M059J (cell line): ENCODE measurements at places on chromosomes 11 and 22. TPM values are rescaled to one million over a fixed set of nuclear protein-coding genes. Genes with fewer than 3 reads are reported as not detected.

Gene KCNQ1
- total RNA-seq: not detected in 2 replicates

DNA sequence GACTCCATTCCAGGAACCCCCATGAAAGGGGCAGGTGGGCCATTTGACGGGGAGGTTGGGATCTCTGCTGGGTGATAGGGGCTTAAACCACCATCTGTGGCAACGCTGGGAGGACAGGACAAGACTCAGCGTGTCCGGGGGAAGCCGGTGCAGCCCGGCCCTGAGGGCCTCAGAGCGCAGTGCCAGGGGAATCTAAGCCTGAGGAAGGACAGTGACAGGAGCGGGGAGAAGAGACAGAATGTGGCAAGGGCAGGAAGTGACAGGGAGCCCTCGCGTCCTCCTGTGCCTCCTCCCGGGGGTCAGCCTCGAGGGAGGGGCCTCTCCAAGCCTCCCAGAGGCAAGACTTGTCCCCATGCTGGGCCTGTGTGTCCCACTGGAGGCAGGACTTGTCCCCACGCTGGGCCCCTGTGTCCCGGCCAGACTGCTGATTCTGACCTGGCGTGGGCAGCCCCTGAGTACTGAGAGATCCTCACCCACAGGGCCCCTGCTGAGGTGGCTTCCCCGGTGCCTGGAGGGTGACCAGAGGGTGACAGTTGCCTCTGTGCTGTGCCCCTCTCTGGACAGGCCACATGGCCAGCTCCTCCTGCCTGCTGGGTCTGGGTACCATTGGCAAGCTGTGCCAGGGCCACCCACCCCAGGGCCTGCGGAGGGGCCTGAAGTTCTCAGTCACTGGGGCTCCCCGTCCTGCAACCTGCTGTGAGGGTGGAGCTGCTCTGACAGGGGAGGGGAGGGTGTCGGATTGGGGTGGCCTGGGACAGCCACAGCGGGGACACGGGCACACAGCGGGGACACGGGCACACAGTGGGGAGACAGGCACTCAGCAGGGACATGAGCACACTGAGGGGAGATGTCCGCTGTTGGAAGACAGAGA, 676.2 kb downstream of the BRD1 start:
- no peak for DNase-seq

DNA sequence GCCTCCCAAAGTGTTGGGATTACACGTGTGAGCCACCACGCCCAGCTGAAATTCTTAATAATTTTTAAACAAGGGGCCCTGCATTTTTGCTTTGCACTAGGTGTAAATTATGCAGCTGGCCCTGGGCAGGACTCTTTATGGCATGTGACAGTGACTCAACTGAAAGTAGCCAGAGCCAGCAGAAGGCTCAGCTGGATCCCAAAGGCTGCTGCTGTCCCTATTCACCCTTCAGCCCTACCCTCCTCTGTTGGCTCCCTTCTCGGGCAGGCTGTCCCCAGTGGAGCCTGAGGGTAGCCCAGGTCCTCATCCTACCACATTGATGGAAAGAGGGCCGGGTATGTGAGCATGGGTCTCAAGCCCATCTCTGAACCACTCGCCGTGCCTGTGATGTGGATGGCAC, 45.6 kb downstream of the CD82 start:
- peak; percentile 35 for DNase-seq

Gene ZNF280B
- total RNA-seq: 3.1 and 3.7 TPM in 2 replicates

- no peak for DNase-seq
Measured at GRCh38 chr11:60124802-60125432, 36.5 kb downstream of the MS4A2 start.

Gene RFPL3
- total RNA-seq: not detected in 2 replicates

Gene GPHA2
- not detected in 2 replicates for total RNA-seq

Gene SLC5A1
- not detected in 2 replicates for total RNA-seq

- no peak for DNase-seq
Measured at GRCh38 chr11:19966441-19966840, 193.8 kb downstream of the DBX1 start.

Gene TBX1
- 0.10 TPM in 1 of 2 replicates, not detected in the other for total RNA-seq

Gene GGTLC2
- total RNA-seq: not detected in 2 replicates

- no peak for DNase-seq
Measured at GRCh38 chr11:1336836-1337646, 27.6 kb upstream of the TOLLIP start.

- peak; percentile 71 for DNase-seq
Measured at GRCh38 chr11:99865951-99866350, 821.1 kb upstream of the ARHGAP42 start.

DNA sequence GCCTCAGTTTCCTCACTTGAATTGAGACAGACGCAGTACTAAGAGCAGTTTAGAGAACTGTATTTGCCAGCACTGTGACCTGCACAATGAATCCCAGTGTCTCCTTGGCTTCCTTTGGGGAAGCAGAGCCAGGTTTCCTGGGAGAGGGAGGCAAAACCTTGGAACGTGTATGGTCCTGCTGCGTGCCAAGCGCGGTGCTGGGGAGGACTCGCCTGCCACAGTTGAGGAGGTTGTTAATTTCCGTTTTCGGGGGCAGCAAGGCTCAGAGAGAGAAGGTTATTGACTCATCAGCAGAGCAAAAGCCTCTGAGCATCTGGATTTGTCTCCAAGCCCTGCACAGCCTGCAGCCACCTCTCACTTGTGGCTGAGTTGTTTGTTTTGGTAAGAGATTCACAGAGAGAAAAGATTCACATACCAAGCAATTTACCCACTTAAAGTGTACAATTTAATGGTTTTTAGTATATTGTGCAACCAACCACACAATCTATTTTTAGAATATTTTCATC, 10.8 kb downstream of the SYT12 start:
- peak; percentile 98 for DNase-seq

GRCh38 chr11:121670805-121671282, 218.1 kb upstream of the SORL1-AS1 start:
- DNase-seq: peak; percentile 55

DNA sequence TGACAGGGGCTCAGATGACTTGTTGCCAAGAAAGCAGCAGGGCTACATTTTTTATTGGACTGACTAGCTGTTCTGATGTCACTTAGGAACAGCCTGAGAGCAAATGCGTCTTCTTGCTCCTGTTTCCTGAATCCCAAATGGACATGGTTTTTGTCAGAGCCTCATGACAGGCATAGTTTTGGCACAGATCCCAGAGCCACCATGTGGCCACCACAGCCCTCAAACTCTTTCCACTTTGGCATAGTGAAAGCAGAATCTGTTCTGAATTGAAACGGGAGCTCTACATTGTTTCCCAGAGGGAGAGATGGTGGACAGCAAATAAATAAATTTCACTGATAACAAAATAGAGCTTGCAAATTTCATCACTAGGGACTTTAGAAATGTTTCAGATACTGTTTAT, 222.2 kb downstream of the C11orf87 start:
- peak; percentile 48 for DNase-seq

DNA sequence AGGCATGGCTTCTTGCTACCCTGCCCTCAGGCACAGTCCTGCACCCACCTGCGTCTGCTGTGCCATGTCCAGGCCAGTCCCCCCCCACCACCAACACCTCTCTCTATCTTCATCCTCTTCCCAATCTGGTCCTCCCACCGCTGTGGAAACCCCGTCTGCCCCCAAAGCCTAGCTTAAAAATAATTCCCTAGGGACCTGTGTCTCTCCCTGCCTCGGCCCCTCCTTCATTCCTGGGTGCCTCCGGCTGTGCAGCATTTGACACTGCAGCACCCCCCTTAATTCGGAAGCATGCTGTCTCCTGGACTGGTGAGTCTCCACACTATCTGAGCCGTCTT, 2.5 kb upstream of the ASCL2 start:
- DNase-seq: no peak

DNA sequence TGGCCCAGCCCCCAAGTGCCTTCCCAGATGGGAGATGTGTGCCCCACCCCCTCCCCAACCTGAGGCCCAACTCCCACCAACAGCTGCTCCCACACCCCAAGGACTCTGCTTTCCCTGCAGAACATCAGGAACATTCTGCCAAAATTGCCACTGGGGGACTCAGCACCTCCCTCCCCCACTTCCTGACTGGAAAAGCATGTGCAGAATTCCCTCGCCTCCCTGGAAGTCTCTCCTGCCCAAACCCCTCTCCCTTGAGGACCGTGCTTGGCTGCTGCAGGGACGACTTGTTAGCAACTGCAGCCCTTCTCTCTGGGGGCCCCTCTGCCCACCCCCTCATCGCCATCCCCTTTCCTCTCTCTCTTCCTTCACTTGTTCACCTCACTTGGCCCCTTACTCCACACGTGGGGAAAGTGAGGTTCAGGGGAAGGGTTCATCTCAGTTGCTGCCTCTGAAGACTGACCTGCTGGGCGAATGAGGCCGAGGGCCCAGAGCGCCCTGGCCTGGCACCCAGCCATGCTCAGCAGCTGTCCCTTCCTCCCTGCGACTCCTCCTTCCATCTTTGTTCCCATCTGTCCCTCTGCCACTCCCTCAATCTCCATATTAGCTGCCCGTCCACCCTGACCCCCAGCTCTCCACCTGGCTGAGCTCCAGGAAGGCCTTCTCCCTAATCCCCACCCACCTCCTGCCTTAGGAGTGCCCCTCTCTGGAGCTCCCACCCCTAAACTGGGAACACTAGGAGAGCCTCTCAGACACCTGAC, 105.1 kb downstream of the CHST1 start:
- no peak for DNase-seq

DNA sequence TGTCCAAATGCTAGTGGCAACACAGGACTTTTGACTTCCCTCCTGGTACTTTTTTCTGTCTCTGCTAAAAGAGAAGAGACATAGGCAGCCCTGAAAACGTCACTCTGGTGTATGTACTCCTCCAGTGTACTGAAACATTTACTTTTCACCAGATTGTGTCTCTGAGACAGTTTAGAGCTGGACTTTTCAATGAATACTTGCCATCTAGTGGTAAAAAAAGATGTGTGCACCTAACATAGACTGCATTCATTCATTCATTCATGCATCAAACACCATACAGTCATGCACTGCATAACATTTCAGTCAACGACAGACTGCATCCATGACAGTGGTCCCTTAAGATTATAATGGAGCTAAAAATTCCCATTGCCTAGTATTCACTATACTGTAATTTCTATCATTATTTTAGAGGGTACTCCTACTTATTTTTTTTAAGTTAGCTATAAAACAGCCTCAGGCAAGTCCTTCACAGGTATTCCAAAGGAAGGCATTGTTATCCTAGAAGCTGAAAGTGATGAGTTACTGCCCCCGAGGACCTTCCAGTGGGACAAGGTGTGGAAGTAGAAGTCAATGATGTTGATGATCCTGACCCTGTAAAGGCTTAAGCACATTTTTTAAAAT, 186.2 kb downstream of the SPON1 start:
- peak; percentile 37 for DNase-seq

DNA sequence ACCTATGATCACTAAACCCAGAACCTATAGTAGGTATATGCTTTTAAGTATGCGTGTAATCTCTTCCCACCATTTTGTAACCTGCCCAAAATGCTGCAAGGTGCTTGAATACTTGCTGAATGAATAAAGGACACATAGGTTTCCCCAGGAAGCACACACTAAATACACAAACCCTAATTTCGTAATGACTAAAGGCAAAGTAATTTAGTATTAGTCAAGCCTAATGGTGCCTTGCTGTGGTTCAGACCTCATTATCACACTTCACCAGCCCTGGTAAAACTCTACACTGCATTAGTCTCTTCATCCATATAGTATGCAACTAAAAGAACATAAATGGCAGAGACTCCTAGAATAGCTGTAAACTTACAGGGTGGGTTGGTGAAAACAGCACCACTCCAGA, 289.0 kb upstream of the PITPNB start:
- peak; percentile 81 for DNase-seq

Gene CHRM1
- not detected in 2 replicates for total RNA-seq

- DNase-seq: no peak
Measured at GRCh38 chr11:40467771-40468170, 991.7 kb downstream of the LRRC4C start.

DNA sequence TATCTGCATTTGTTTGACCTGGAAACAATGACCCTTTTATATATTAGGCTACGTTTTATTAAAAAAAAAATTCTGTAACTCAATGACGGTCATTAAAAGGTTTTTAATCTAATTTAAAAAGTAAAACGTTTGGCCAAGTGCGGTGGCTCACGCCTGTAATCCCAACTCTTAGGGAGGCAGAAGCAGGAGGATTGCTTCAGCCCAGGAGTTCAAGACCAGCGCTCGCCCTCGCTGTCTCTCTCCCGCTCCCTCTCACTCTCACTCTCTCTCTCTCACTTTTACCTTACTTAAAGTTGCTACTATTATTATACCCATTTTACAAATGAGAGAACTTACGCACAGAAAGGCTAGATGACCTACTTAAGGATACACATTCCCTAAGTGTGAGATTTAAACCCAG, 814 bp upstream of the NARS2 start:
- no peak for DNase-seq

DNA sequence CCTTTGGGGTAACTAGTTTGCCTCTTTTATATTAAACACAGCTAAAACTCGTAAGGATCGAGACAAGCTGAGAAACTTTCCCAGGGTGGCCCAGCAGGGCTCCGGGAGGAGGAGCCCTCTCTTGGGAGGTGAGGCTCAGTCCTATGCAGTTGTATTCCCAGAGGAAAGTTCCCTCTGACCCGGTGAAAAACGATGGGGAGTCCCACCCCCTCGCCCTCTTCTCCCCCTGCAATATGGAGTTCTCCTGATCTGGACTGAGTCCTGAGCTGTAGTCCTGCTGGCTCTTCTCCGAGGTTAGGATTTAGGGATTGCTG, 1.3 kb downstream of the NTM start:
- DNase-seq: no peak

DNA sequence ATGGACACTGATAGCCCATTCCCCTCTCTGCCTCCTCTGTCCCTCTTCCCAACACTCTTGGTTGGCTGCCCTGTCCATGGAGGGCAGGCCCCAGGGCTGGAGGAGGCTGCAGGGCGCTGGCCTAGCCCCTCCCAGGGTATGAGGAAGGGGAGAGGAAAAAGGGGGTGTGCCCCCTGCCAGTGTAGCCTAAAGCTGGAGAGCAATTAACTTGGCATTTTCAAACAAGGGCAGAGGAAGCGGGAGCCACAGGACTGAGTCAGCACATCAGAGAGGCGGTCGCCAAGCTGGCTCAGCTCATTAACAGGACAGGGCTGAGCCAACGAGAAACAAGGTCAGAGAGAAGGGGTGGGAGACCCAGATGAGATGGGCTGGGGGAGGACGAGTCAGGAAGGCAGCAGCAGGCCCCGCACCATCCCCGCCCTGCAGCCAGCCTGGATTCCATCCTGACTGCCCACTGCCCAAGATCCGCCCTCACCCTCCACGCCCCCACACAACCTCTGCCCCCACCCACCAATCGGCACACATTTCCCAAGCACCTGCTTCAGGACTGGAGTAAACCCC, 76.3 kb downstream of the BUD13 start:
- peak; percentile 53 for DNase-seq
